GM12864 (cell line): ENCODE measurements at places on chromosomes 13 and 19.

GRCh38 chr13:41463838-41464602 lies 6.7 kb downstream of the RGCC start:
- DNase-seq, result no peak

DNA sequence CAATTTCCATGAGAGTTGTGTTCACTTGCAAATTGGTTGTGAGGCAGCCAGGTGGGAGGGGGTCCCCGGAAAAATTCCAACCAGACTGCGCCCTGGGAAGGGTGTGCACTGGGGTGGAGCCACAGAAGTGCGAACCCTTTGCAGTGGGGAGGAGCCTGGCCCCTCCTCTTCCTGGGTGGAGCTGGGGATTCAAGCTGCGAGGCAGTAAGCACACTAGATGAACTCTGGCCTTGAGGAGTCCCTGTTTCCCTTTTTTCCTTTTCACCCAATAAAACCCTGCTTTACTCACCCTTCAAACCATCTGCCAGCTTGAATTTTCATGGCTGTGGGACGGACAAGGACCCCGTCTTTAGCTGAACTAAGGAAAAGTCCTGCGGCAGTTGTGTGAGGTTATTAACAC lies 31.0 kb upstream of the MBNL2 start:
- DNase-seq, result no peak

DNA sequence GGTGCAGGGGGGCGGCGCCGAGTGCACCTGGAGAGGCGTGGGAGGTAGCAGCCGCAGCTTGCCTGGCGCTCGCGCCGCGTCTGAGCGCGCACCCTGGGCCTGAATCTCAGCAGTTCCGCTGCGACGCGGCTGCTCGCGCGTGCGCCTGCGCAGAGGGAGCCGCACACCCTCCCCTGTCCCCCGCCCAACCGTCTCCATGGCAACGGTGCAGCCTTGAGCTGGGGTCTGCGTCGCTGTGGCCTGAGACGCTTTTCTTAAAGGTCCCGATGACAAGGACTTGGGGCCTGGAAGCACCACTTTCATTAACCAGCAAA lies at the start of gene PNMA8B:
TSS of gene PNMA8B (minus strand) at position 82 of the 314 bp plus-strand sequence. CDS start 402 bp downstream, outside the sequence.
- DNase-seq, result no peak

GRCh38 chr13:20401531-20401930 lies 124.1 kb downstream of the CRYL1 start:
- DNase-seq, result no peak

DNA sequence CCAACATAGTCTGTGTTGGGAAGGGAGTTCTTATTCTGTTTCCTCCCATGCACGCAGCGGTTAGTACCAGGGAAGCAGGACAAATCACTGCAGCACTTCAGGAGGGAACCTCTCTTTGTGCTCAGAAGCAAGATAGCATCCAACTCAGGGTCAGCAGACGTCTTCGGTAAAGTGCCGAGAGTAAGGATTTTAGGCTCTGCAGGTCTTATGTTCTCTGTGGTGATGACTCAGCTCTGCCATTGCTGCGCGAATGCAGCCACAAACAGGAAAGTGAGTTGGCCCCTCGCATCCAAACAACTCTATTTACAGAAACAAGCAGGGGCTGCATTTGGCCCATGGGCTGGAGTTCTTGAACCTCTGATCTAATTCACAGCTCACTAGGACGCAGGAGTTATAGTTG lies 122.1 kb upstream of the SPATA13 start:
- DNase-seq, result no peak

GRCh38 chr19:21580101-21580500 lies 74.7 kb downstream of the ZNF429 start:
- DNase-seq, result no peak

DNA sequence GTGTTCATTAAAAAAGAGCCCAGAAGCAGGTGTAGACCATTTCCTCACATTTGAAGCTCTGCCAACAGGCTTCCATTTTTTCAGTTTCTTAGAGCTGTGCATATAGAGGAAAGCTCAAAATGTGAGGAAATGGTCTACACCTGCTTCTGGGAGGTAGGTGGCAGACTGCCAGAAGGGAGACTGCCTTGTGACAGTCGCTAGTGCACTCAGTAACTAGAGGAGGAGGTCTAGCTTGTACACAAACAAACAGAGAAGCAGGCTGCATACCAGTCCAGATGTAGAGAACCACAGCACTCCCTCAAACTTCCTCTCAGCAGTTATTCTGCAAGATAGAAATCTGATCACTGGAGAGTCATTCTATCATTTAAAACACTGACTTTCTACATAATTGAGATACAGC lies 800.2 kb downstream of the EFNB2 start:
- DNase-seq, result no peak

GRCh38 chr13:43572656-43573360 lies 214.0 kb downstream of the ENOX1 start:
- DNase-seq, result no peak

- DNase-seq, result no peak
Measured at GRCh38 chr13:49026851-49027250, 51.1 kb downstream of the FNDC3A start.

GRCh38 chr13:45847554-45848224 lies 3.9 kb downstream of the SIAH3 start:
- DNase-seq, result no peak

DNA sequence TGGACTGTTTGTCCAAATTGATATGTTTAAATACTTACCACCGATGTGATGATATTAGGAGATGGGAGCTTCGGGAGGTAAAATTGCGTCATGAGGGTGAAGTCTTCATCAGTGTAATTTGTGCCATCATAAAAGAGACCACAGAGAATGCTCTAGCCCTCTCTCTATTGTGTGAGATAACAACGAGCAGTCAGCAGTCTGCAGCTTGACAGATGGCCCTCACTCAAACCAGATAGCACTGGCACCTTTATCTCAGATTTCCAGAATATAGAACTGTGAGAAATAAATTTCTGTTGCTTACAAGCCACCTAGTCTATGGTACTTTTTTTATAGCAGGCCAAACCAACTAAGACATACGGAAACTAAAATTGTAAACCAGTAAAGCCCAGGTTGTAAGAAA lies 1718.9 kb upstream of the MIR17HG start:
- no peak for DNase-seq

- no peak for DNase-seq
Measured at GRCh38 chr13:65889368-65889767, 1340.8 kb downstream of the PCDH9 start.

DNA sequence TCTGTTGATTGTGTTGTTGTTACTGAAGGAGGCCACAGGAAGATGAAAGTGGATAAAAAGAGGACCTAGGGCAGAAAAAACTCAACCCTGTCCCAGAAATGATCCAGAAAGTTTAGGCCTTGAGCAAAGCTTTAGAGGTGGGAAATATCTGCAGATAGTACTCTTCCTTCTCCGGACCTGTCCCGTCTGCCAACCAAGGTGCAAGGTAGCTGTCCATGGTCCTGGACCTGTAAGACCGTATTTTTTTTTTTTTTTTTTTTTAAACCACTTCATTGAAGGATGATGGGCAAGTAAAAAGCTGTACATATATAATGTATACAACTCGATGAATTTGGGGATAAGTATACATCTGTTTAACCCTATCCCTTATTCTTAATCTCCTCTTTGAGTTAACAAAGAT lies 225.9 kb downstream of the OLFM4 start:
- no peak for DNase-seq

DNA sequence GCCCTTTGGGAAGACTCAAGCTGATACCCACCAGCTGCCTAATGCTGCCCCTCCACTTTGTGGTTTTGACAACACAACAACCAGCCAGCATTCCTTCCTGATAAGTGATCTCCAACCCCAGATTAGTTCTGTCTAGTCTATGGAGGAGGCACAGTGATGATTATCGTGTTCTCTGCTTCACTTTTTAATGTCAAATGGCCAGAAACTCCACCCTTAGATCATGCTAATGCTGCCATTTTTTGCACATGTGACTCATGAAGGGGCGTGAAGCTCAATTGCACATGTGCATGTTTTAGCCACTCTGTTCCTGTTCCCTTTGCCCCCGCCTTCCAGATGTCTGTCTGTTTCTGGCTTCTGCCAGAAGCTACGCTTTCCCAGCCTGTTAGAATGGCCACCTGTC lies 199.8 kb downstream of the COG6 start:
- no peak for DNase-seq

DNA sequence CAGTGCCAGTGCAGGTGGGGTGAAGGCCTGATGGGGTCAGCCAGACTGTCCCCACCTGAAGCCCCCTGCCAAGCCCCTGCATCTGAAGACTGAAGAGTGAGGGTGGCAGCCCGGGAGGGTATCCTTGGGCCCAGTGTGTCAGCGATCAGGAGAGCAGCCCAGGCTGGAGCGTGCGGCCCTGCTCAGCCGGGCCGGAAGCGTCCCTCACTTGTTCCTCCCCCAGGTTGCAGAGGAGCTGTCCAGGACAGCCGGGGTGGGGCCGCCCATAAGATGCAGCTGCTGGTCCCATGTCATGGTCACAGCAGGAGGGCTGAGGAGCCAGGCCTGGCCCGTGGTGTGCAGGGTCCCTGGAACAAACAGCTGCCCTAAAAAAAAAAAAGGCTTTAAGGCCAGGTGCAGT lies 55.4 kb downstream of the KDM4B start:
- DNase-seq, result no peak

DNA sequence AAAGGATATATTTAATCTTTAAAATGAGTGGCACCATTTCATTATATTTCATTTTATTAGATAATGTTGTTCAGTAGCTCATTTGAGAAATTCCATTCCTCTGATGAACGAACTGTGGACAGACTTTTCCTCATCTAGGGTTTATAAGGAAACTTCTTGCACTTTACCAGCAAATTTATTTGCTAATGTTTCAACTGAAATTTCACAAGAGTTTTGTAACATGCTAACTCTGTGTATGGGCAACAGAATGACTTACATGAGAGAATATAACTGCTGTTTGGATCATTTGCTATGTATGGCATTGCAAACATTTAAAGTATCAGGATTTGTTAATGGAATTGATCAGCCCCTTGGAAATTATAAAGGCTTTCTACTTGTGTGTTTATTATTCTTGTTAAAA lies 3.7 kb upstream of the IRS2 start:
- no peak for DNase-seq

- no peak for DNase-seq
Measured at GRCh38 chr13:112991609-112992008, 22.6 kb downstream of the MCF2L start.

- no peak for DNase-seq
Measured at GRCh38 chr13:75415694-75416093, 66.3 kb downstream of the TBC1D4 start.

- DNase-seq, result no peak
Measured at GRCh38 chr13:57353831-57354230, 186.8 kb downstream of the PRR20E start.

GRCh38 chr13:87255394-87255793 lies 415.8 kb upstream of the SLITRK5 start:
- no peak for DNase-seq

DNA sequence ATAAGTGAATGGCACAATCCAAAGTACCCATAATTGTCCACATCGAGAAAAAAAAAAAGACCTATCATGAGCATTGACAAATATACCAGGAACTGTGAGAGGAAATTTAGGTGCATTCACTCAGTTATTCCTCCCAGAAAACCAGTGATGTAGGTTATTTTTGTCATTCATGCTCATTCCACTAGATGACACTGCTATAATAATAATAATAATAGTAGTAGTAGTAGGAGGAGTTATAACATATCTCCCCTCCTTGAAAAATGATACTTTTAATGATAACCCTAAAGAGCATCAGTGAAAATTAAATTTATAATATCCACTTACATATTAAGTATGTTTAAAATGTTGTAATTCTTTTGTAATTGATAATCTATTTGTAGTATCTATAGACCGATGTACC lies 463.9 kb upstream of the MIR17HG start:
- no peak for DNase-seq

DNA sequence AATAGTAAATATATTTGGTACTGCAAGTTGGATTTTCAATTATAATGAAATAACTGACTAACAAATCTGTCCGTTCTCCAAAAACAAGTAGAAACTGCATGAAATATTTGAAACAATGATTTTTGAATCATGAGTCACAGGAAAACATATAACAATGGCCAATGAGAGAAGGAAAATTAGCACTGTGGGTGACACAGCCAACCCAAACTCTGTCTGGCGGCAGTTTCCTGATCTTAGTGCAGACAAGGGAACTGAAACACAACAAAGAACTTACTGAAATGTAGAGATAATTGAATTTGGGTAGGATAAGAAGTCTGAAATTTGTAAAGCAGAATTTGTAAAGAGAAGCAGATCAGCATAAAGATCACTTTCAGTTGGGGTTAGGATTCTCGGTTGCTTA lies 2743.3 kb upstream of the PCDH20 start:
- DNase-seq, result no peak

DNA sequence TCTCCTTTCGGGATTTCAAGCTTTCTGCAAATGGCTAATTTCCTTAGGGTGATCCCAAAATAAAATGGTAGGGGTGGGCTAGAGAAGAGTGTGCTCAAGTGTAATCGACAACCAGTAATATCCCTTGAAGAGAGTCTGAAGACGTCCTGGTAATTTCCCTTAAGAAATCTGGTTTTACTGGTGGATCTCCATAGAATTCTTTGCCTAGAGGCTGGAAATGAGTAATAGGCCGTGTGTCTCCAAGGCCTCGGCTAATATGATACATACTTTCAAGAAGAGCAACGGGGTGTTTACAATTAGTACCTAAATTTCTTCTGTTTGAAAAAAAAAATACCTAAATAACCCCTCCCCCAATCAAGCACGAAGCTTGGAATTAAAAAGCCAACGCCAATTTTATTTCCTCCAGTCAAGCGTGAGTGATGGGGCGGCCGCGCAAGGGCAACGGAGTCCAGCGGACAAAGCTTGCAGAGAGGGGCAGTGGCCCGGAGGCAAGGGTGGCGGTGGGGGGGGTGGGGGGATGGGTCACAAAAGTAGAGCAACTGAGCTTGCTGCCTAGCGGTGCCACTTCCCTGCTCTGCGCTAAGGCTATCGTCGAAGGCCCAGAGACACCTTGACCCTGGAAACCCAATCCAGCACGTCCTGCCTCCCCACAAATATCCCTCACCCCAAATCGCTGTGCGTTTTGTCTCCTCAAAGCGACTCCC lies 7.8 kb downstream of the SOX21 start:
- DNase-seq, result no peak

GRCh38 chr19:48290401-48290770 lies 20.5 kb downstream of the ZNF114 start:
- no peak for DNase-seq

- no peak for DNase-seq
Measured at GRCh38 chr19:8261881-8262280, 46.3 kb downstream of the CD320 start.

- DNase-seq, result no peak
Measured at GRCh38 chr13:78239714-78240113, 321.1 kb upstream of the EDNRB start.

- no peak for DNase-seq
Measured at GRCh38 chr19:15669891-15670290, 3.0 kb upstream of the CYP4F12 start.
